ENCODE measurements at places on chromosomes 7 and 10. TPM values are rescaled to one million over a fixed set of nuclear protein-coding genes. Genes with fewer than 3 reads are reported as not detected.

GRCh38 chr10:3008518-3009195 lies 58.7 kb upstream of the PFKP start:
- no peak for DNase-seq

GRCh38 chr7:33895025-33895804 lies 10.1 kb upstream of the BMPER start:
- no peak for DNase-seq

- DNase-seq: no peak
These were observed 230.8 kb downstream of the ELFN1 start for GRCh38 chr7:1900847-1901246.

DNA sequence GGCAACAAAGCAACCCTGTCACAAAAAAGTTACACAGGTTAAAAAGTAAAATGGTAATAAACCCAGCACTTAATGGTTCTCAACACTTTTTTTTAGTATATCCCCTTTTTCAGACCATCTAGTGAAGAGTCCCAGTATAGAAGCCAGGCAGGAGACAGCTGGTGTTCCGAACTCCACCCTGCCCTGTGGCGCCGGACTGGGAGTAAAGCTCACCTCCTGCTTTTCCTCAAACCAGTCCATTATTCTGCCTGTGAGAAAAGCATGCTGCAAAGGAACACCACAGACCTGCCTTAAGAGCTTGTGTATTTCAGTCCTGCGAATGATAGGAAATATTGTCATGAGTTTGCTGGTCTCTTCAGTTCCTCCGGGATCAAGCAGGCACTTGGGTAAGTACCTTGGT lies 81.0 kb downstream of the EZH2 start:
- DNase-seq: no peak

GRCh38 chr10:34081948-34082347 lies 733.1 kb downstream of the PARD3 start:
- no peak for DNase-seq

GRCh38 chr10:70605161-70605560 lies 2.6 kb upstream of the PRF1 start:
- DNase-seq: no peak

- no peak for DNase-seq
These were observed 92.5 kb downstream of the COL13A1 start for GRCh38 chr10:69894156-69894555.

DNA sequence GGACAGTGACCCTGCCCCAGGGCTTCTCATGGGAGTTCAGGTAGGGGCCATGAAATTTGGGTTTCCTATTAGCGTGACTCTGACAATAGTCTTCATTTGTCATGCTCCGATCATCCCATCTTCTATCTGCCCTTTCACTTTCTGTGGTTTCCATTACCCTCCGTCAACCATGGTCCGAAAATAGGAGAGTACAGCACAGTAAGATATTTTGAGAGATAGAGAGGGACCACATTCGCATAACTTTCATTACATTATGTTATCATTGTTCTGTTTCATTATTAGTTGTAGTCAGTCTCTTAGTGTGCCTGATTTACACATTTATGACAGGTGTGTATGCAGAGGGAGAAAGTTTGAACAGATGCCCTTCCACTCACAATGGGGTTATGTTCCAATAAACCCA lies 649.2 kb downstream of the SDK1 start:
- DNase-seq: no peak

- DNase-seq: no peak
These were observed 68.5 kb downstream of the TBXAS1 start for GRCh38 chr7:139897422-139898090.

- no peak for DNase-seq
These were observed 73.5 kb downstream of the LRRN3 start for GRCh38 chr7:111164442-111164841.

DNA sequence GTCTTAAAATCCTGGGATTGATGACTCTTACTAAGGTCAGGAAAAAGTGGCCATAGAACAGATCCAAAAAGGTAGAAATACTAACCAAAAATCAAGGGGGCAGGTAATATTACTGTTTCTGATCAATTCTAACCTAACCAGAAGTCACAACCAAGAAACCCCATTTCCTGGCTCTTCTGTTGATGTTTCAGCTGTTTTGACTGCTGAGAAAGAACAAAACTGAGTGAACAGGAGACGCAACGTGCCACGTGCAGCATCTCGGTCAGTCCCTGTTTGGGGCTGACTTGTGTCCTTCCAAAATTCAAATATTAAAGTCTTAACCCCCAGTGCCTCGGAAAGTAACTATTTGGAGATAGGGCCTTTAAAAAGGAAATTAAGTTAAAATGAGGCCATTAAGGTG lies 56.8 kb downstream of the JAZF1 start:
- no peak for DNase-seq

DNA sequence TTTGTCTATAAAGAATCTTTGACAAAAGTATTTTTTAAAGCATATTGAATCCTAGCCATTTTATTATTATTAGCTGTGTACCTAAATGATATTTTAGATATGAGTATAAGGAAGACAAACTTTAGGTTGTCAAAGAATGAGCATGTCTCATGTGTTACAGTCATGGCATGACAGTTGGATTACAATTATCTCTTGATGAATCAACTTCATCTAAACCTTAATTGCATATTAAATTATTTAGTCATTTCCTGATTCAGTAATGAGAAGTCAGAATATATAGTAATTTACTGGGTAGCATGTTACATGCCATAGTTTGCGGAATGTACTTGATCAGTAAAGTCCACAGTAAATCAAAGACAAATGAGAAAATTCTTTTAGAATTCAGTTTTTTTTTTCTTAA lies 59.2 kb downstream of the MAPK8 start:
- DNase-seq: no peak

- peak; percentile 39 for DNase-seq
These were observed 2.7 kb upstream of the MUC17 start for GRCh38 chr7:101017064-101017777.

- no peak for DNase-seq
These were observed 69.5 kb downstream of the SEC61G start for GRCh38 chr7:54689394-54690049.

Gene TMEM270
- not detected for polyA plus RNA-seq

Gene BAMBI
- polyA plus RNA-seq: 6.0 TPM

Gene ENO4
- 0.28 TPM for polyA plus RNA-seq

Gene SHTN1
- polyA plus RNA-seq: 5.0 TPM

Gene ASAH2
- polyA plus RNA-seq: 0.32 TPM
